ENCODE measurements at places on chromosomes 7 and 10.

DNA sequence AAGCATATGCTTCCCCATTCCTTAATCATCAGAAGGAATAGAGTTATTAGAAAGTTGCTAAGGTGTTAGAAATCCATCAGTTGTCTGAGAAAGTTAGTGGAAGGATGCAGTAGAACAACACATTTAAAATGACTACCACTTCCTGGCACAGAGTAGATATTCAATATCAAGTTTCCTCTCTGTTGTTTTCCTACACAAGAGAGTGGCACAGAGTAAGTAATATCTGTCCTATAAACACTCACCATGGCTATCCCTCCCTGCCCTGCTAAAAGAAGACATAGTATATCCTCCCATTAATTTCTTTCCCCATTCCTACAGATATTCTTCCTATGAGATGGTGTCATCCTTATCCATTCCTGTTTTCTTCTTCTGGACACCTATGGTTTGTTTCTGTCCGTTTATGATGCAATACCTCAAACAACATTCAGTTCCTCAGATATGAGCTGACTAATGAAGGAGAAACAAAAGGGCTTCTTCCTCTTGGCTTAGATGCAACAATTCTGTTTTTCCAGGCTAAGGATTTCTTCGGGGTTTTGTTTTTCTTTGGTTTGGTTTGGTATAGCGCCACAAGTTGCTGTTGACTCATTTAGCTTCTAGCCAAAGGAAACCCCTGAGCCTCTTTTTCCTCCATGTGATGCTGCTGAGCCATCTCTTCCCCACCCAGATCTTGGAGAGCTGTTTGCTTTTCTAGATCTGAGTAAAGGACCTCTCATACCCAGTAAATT, 32.9 kb upstream of the BPGM start:
- DNase-seq = no peak

- DNase-seq = no peak
These were observed 34.7 kb downstream of the IMMP2L start for GRCh38 chr7:111527545-111527944.

- DNase-seq = no peak
These were observed 27.0 kb downstream of the SND1 start for GRCh38 chr7:127678947-127679346.

- no peak for DNase-seq
These were observed 32.5 kb downstream of the DYDC1 start for GRCh38 chr10:80324086-80324485.

DNA sequence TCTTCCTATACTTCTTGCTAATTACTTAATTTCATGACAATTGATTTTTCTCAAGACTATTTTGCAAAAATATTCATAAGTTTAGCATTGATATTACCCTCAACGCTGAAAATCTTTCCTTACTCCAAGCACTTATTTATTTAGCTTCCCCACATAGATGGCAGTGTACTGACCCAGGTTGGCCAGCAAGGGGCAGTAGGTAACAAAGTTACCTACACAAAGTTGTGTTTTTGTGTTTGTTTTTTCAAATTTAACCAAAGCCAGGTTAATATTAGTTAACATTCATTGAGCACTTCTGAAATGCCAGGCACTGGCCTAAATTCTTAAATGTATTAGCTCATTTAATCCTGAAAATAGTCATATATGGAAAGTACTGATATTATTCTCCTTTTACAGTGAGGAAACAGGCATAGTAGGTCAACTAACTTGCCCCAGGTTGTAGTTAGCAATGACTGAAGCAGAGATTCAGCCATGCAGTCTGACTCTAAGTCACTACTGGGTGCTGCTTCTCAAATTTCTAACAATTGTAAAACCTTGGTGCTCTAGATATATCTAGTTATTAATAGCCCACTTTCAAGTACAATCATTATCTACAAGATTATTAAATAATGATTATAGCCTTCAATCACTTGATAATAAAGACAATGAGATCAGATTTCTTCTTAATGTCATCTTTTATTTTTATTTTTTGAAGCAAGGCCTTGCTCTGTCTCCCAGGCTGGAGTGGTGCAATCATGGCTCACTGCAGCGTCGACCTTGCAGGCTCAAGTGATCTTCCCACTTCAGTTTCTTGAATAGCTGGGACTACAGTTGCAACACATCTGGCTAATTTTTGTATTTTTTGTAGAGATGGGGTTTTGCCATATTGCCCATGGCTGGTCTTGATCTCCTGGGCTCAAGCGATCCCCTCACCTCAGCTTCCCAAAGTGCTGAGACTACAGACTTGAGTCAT, 5.8 kb upstream of the GGCT start:
- DNase-seq = no peak

DNA sequence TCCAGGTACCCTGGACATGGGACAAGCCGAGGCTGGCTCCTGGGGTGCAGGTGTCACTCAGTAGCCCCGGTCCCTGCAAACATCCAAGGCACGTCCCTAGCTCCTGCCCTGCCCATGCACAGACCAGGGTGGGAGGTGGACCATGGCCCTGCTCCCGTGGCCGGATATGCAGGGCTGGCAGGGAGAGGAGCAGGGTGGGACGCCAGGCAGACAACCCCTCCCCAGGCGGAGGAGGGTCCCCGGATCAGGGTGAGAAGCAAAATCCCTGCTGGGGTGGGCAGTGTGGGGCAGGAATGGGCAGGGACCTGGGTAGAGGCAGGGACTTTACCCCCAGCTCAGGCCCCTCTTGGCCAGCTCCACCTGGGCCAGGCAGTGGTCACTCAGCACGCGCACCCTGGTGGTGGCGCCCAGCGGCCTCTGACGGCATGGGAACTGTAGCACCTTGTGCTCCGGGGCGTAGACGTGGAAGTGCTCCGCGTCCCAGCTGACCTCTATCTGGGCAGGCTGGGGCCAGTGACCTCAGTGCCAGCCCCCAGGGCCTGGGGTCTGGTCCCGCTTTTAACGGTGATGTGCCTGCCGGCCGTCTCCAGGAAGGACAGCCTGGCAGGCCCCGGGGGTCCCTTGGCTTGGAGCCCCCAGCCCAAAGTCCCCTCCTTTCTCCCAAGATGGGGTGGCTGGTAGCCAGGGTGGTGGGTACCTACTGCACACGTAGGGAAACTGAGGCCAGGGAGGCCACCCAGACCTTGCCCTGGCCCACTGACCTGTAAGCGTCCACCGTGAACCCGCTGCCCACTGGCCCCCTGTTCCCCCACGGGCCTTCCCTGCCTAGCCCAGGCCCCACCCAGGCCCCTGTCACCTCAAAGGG, 1.2 kb downstream of the GRIFIN start:
- DNase-seq = no peak

DNA sequence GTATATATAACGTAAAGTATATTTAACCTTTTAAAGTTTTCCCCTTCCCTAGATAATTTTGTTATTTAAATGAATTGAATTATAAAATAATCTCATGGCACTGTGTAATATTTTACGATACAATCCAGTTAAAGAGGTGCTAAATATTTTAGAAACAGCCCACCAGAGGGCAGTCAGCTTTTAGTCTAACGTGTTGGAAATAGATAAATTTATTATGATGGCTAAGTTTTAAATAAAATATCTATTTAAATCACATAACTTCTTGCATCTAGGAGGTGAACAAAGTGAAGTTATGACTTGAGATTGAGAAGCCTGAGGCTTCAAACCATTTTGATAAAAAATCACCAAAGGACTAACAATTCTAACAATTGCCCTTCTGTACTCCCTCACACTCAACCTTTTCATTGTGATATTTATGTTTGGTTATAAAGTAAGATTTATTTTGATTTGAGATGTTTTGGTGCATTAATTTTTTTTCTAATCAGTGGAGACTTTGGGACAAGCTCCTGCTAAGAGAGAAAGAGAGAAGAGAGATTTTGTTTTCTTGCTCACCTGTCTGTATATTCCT, 171.5 kb upstream of the SP4 start:
- DNase-seq = peak; percentile 62

- DNase-seq = no peak
These were observed 12.4 kb downstream of the PARD3 start for GRCh38 chr10:34802692-34803091.

- DNase-seq = no peak
These were observed 346.0 kb downstream of the PHF14 start for GRCh38 chr7:11319491-11320274.
